ENCODE measurements at places on chromosomes 3 and 15.

GRCh38 chr3:171219258-171219657, 192.7 kb upstream of the SLC2A2 start:
- DNase-seq = no peak

DNA sequence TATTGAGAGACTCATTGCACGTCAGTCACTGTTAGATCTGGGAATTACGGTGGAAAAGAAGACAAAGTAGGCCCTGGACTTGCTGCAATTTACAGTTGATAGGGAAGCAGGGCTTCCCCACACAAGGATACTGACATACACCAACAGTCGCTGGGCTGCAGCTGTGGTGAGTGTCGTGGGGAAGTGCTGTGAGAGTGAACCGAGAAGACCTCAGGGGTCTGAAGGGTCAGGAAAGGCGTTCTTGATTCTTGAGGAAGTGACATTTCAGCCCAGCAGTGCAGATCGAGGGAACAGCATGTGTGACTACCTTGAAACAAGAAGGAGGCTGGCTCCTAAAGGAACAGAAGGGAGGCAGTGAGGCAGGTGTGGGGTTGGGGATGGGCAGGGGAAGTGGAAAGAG, 22.5 kb downstream of the MYZAP start:
- no peak for DNase-seq

- no peak for DNase-seq
These were observed 357.8 kb downstream of the TBL1XR1 start for GRCh38 chr3:176839466-176839865.

DNA sequence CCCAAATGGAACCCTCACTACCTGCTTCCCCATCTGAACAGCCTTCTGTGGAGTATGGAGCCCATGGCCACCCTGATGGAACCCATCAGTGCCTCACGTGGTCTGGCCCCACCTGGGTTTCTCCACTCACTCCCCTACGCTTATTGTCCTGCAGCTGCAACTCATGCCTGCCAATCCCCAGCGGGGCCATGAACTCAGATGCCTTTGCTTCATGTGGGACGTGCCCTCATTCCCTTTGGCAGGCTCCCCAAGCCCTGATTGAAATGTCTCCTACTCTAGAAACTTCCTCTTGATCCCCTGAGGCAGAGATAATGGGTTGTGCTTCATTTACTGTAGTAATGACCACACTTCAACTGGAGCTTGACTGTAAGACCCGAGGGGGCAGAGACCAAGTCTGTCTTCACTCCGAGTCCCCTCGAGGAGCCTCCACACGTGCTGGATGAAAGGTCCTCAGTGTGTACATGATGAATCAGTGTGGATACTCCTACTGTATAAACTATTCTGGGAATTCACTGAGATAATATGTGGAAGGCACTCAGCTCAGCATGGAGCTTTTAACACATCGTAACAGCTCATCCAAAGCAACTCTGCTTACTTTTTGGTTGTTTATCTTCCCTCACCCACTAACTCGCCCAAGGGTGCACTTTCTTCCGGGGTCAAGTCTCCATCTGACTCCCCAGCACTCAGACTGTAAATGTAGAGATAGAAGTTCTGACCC, 232.8 kb upstream of the BHLHE40 start:
- no peak for DNase-seq

Data from iPS-NIHi11 (cell line).